ENCODE measurements at places on chromosomes 7 and 10.

DNA sequence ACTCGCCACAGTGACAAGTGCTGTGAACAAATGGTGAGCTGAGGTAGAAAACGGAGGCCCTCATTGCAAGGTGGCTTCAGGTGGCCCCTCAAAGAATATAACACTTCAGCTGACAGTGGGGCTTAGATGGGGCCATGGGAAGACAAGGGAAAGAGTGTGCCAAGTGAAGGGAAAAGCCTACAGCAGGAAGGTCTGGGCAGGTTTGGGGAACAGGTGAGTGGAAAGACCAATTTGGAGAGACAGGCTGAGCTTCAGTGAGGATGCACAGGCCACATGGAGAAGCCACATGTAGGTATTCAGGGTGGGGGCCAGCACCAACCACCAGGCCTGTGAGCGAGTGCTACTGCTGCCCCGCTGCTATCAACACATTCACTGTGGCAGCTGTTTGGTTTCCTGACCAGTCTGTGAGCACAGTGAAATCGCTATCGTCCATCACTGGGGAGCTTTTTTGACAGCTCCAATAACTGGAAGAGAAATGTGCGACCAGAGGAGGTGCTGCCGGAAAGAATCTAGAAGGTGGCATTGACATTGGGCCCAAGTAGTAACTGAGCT is 3.4 kb downstream of the POLD2 start:
- no peak for DNase-seq

DNA sequence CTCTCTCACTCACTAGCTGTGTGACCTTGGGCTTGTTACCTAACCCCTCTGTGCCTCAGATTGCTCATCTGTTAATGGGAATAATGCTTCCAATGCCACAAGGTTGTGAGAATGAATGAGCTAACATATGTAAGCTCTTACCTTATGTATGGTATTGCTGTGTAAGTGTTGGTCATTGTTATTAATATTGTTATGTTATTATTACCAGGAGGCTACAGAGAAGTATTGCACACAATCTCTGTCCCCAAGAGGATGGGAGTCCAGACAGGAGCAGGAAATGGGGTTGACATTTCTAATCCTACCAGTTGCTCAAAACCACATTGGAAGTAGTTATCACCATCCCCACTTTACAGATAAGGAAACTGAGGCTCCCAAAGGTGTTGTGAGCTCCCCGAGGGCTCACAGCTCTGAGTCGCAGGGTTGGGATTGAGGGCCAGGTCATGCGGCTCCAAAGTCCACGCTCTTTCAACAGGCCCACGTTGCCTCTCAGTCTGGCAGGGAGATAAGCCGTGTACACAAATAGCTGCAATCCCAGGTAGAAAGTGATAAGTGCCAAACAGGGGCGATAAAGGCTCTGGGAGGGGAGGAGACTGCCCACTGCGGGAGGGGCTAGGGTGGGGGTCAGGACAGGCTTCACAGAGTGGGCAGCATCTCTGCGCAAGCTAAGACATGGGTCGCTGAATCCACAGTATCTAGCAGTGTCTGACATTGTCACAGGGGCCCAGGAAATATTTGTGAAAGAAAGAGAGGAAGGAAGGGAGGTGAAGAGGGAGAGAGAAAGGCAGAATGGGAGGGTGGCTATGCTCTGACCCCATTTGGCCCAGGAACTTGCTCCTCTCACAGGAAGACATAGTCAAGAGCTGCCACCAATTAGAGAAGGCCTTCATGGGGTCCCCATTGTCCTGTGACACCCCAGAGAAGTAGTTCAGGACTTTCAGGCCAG is 9.6 kb upstream of the ZMIZ1 start:
- no peak for DNase-seq

DNA sequence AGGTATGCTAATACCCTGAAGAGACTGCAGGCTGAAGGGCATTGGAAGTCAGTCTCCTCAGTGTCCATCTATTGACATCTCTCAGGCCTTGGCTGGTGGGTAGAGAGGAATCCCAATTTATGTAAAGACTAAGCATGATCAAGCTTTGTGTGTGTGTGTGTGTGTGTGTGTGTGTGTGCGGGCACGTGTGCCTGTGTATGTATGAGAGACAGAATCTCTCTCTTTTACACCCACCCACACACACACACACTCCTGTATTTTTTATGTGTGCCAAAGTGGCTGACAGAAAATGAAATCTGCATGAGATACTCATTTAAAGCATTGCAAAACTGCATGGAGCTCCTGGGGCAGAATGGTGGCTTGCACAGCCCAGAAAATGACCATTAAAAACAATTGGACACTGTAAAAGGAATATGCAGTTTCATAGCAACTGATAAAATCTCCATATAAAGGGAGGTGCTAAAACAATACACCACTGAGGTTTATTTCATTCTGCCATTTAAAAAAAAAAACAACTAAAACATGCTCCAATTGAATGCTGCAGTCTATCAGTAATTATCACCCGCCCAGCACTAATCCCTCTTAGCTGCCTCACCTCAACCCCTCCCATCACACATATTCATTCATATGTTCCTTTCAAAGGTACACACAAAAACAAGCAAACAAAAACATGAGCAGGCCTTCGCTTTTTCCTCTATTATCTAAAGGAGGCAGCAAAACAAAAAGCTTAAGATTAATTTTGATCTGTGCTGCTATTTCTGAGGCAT is 385.0 kb downstream of the KCNMA1 start:
- no peak for DNase-seq

DNA sequence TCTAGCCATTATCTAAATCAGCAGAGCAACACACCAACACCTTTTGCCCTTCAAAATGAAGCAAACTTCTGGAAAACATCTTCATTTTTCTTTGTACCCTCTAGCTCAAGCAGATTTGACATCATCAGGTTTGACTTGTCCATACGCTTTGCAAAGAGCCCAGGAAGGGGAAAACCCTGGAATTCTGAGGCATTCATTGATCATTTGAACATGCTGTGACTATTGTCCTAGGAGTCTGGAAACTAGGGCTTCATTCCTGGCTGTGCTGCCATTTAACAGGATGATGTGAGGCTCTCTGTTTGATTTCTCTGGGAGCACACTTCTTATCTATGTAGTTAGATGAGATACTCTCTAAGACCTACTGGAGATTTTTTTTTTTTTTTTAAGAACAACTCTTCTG is 23.5 kb downstream of the GATA3 start:
- DNase-seq, result no peak

DNA sequence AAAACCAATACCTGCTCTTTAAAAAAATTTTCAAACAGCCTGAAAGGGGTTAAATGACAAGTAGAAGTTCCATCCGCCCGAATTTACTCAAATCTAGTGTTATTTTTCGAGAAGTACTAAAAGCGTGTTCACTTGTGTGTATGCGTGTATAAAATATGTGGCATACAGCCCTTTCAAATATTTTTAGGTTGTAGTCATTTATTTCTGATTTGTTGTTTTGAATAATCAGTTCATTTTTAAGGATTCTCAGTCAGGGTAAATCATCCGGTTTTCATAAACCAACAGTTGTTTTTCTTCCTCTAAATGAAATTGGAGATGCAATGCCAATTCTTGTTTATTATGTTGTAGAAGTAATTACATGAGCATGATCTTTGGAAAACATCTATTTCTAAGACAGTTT is 6.9 kb upstream of the SUN1 start:
- no peak for DNase-seq

DNA sequence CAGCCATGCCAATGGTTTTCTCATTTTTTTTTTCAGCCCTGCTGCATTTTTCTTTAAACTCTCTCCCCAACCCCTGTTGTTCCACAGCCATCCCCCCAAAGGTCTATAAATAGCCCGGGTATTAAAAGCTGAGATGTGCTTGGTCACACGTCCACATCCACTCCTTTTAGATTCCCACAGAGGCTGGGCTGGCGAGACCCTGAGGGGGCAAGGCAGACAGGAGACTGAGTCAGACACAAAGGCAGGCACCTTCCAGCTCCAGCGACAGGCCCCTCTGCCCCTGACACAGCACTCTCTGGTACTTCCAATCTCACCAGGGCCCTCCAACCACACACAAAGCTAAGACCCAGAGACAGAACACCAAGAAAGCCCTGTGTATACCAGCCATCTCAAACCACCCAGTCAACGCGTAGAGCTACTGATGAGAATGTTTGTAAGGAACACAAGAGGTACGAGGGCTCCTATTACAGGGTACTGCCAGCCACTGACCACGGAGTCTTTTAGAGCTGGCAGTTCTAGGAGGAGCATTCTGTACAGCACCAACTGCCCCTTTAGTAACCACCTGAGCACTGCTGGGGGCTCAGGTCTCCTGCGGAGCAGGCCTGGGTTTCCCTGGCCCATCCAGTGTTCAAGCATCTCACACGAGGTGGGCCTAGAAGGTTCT is 64.2 kb upstream of the DDC start:
- DNase-seq, result no peak

DNA sequence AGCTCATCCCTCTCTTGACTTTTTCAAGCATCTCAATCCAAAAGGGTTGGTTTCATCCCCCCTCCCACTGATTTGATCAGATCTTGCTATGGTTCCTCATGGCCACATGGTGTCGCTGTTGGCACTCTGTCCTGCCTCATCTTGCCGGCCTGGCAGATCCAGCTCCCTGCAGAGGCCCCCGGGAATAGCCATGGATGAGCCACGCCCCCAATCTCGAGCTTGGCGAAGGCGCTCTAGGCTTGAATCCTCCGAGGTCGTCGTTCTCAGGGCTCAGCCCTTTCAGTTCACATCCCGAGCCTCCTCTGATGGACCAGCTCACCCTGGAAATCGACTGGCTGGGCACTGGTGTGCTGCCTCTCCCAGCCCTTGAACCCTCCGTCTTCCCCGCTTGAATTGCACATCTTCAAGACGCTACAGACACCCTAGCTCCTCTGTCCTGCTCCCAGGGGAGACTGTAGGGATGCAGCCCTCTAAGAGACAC is 628.7 kb downstream of the TYW1 start:
- peak; percentile 15 for DNase-seq

GRCh38 chr10:1048349-1048731 is 579 bp downstream of the IDI1 start:
- DNase-seq, result no peak

DNA sequence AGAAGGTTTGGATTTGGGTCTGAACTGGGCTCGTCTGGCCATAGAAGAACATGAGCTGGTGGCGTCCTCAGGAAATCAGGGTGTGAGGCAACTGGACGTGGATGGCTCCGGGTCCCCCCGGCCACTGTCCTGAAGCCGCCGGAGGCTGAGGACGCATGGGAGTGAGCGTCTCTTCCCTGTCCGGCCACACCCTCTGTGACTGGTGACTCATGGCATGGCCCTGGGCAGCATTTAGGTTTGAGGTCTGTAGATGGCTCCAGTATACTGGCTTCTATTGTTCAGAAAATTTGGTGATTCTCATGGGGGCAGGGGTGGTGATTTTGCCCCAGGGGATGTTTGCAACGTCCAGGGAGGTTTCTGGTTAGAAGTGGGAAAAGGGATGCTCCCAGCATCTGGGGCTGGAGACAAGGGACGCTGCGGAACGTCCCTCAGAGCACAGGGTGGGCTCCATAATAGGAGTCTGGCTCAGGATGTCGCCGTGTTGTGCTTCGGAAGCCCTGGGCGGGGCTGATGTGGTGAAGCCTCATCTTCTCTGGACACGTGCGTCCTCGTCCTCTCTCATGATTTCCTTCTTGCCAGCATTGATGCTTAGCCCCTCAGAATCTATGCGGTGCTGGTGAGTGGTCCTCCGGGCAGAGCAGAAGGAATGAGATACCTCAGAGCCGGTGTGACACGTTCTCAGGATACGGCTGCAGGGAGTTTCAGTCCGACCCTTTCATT is 49.9 kb downstream of the PITRM1 start:
- peak; percentile 39 for DNase-seq

DNA sequence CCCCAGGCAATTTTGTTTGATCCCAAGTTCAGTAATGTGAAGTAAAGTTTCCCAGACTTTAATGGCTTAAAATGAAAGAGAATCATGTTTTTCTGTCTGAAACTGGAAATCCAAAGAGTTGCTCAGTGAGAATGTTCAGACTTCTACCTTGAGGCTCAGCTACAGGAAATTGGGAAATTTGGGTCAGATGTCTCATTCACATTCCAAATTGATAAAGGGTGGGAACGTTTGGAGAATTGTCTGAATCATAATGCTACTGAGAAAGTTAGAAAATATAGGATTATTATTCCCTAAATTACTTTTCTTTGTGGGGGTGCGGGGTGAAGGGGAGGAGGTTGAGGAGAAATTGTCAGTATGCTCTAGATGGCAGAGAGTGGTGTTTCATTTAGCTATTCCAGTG is 773.9 kb downstream of the LRMDA start:
- no peak for DNase-seq

DNA sequence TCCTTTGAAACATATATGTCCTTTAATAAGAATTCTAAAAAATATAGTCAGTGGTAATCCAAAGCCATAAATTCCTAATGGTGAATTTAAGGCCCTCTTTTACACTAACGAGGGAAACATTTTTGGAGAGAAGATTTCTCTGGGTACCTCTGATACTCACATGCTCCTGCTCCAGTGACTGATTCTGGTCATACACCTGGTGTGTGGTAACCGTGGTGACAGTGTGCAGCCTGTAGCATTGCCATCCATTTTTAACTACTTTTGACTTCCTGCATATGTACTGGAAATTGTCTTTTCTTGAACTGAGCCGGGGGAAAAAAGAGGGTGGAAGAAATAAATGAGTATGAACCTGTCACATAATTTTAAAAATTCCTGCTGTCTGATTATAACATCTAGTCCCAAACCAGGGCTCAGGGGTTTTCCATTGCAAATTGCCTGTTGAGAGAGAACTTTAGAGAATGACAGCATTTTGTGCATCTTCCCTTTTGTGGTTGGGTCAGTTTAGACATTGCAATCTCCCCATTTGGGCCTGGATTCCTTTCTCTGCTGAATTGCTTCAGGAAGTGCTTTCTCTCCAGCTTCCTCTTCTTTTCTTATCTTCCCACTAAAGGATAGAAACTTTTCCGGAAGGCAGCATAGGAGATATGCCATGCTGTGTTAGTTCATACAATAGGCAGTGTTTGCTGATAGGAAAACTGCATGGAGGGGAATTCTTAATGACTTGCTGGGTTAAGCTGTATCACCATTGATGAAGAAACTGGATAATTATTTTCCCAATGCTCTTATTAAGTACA is 125.5 kb downstream of the GRM3 start:
- DNase-seq, result no peak

GRCh38 chr7:150973571-150974451 is 4.3 kb downstream of the KCNH2 start:
- no peak for DNase-seq

- no peak for DNase-seq
Measured at GRCh38 chr7:3174515-3175284, 126.4 kb upstream of the SDK1 start.
